Head of caudate nucleus (tissue), 42 donors: ENCODE measurements at places on chromosomes 7 and 10.

DNA sequence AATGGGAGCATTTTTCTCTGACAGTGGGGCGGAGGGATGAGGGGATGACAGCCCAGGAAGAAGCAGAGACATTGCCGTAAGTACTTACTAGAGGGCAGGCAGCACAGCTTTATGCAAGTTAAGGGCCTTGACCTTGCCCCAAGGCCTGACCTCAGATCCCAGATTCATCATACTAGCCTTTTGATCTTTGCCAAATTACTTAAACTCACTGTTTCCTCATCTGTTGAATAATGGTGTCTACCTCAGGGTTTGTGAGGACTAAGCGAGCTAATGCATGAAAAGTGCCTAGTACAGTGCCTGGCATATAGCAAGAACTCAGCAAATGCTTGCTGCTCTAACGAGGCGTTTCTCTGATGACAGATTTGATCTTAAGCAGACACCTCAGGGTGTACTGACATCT, 3.5 kb upstream of the SEMA4G start:
- no peak for DNase-seq

GRCh38 chr7:36966636-36967035, 242.3 kb upstream of the AOAH start:
- no peak for DNase-seq

DNA sequence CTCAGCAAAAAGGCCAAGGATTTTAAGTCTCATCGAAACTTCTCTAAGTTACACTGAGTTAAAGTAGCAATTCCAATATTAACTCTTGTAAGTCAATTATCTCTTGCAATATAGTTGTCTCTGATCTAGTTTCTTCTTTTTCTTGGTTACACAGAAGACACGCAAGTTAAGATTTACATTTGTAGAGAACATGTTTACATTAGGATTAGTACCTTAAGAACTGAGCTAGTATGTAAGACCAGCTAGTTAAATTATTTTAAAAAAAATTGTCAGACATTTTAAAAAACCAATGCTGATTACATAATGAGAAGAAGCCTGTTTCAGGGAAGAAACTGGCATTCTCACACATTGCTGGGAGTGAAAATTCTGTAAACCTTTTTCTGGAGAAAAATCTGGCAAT, 31.4 kb downstream of the FRA10AC1 start:
- DNase-seq: no peak

DNA sequence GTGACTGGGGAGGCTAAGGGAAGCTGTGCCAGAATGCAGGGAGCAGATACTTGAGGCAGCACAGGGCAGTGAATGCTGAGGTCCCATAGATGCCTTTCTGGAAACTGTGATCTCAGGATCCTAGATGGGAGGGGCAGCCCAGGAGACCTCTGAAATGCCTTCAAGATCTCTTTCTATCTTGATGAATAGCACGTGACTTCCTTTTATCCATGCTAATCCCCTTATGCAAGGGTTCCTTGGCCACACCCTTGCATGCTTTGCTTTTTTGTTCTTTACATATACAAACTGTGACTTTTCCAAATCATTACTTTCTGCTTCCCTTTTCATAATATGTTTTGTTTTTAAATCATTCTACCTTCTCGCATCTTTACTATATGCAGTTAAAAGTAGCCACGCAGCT, 14.7 kb downstream of the ATRNL1 start:
- DNase-seq: no peak

- DNase-seq: no peak
Measured at GRCh38 chr10:132776186-132776585, 9.8 kb downstream of the NKX6-2 start.

GRCh38 chr10:133219782-133220181, 10.2 kb upstream of the UTF1 start:
- no peak for DNase-seq

- DNase-seq: no peak
Measured at GRCh38 chr7:4552985-4553384, 129.1 kb upstream of the FOXK1 start.

DNA sequence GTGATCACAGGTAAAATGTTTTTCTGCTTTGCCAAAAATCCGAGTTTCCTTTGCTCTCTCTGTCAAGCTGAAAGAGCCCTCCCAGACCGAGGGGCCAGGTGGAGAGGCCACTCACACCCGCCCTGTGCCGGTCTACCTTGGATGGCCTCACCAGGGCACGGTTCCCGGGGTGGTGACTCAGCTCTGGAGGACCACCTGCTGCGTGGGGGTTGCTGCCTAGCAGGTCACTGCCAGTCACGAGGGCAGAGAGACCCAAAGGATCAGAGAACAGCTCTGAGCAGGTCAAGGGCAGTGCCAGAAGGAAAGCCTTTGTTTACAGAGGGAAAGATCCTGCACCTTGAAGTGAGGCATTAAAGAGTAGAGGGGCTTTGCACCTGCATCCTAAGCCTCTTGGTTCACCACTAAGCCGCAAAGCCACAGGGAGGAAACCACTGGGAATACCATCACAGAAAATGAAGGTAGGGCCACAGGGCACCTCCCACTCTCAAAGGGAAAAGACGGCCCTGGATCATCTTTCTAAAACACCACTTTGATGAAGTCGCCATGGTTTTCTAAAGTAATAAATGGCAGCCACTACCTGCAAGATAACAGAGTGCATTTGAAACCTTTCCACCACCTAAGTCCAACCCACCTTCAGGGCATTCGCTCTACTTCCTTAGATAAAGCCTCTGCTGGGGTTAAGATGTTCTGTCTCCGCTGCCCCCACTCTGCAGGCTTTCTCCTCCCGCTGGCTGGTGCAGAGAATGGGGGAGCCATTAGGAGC, 160.3 kb upstream of the KLF14 start:
- DNase-seq: no peak

GRCh38 chr7:120981888-120982615, 6.5 kb upstream of the CPED1 start:
- no peak for DNase-seq

GRCh38 chr10:51724038-51724437, 24.6 kb upstream of the CSTF2T start:
- no peak for DNase-seq

DNA sequence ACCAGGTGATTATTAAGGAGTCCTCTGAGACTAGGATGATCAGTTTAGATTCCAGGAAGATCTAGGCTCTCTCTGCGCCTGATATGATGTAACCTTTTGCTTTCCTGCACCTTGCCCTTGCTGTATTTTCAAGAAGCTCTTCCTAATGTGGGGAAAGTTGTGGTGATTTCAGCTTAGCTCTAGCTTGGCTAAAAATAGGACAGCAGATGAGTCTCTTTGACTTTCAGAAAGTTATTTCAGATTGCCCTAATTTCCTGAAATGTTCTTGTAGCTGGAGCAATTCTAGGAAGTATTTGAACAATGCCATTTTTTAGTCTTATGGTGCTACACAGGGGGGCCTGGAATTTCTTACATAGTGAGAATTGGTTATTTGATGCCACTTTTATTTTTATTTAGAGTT, 3.8 kb downstream of the LCOR start:
- DNase-seq: no peak

DNA sequence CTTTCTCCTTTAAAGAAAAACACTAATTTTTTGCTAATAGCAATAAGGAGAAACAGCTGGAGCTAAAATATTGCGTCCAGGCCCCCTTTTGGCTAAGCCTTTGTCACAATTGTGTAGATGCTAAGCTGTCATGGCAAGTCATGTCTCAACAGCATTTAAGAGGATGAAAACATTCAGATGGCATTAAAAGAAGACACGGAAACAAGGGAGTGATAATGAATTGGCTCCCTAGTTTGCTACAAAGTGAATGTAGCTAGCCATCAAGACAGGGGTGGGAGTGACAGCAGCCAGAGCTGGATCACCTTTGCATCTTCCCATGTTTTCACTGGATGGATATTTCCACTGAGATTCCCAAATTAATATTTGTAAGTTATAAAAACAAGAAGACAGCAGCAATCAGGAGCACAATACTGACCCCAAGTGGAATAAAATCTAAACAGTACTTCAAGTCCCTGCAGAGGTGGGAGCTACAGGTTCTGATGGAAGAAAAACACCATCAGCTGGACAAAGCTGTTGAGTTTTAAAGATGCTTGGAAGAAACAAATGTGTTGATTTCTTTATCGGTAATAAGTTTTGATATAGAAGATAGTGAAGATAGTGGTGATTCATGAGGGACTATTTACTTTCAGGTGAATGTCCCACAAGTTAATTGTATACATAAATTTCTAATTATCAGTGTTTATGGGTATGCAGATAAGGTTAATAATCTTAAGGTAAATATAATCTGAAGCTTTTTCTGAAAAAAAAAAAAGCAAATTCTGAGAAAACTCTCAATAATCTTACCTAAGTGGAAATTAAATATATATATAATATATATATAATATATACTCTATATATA, 129.4 kb downstream of the SLC16A9 start:
- no peak for DNase-seq

DNA sequence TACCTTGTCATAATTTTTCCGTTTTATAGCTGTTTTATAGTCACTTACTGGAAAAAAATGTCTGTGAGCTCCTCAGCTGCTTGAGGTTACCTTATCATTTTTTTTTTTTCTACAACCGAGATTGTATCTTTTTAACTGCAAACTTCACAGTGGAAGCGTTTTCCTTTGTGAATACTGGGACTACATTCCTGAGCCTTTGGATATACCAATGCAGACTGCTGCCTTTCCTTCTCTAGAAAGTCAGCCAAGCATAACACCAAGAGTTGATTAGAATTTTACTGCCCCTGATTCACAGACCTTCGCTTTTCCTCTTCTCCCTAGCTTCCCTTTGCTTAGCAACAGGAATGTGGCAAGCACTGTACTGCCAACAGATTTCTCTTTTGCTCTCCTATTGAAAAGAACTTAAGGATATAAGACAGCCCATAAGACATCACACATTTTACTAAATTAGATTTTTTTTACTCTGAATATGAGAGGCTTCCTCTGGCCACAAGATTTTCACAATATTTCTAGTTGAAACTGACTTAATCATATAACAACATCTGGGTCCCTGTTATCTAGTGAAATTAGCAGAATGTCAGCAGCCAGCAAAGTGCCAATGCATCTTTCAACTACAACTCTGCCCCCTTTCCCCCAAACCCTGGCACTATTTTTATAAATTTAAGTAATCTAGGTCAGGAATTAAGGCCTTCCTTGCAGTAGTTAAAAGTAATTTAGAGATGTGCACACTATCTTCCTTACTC, 170.6 kb downstream of the PRKG1 start:
- DNase-seq: no peak

- peak; percentile 62 for DNase-seq
Measured at GRCh38 chr10:97713826-97714400, 383 bp downstream of the MARVELD1 start.

GRCh38 chr7:100130608-100131453, 4.1 kb downstream of the MBLAC1 start:
- peak; percentile 73 for DNase-seq

DNA sequence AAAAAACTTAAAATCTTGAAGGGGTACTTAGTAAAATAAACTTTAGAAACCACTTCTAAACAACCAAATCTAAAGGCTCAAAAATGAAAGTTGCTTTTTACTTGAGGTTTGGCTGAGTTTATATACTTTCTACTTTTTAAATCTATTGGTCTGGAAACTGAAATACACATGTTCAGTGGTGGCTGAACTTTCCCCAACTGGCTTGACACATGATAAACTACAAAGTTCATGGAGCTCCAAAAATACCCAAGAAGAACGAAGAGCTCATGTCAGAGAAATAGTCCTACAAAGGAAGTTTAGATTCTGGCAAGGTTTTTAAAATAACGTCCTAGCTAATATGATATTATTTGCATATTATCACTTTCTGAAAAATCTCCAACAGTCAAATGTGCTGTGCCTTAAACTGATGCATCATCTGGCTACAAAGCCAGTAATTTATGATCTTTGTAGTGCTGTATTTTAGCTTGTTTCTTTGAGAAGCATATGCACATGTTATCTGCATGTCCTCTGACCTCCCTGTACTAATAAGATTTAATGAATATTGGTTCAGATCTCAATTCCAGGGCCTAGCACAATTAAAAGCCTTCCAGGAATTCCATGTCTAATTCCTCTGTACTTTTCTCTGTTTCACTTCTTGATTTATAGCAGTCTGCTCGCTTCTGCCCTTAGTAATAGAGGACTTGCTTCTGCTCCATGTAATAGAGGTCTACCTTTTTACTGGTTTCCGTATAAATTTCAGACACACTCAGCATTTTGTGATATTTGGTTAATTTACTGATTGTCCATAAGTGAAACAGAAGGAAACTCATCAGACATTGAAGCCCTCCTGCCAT, 28.2 kb downstream of the SEMA3C start:
- DNase-seq: no peak

DNA sequence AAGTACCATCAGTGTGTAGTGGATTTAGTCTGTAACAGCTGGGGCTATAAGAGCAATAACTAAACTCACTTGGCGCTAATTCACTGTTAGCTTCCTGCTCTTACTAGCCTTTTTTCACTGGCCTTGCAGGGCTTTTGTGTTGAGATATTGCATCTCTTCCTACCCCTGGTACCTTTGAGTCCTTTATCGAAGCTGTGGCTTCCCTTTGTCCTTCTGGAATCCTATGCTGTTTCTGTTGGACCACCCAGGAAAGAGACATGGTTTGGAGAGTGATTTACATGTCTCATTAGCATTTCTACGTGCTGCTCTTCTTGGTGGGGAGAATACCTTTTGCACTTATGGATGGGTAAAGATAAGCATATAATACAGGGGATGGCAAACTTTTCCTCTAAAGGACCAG, 103.8 kb downstream of the MLLT10 start:
- DNase-seq: no peak

DNA sequence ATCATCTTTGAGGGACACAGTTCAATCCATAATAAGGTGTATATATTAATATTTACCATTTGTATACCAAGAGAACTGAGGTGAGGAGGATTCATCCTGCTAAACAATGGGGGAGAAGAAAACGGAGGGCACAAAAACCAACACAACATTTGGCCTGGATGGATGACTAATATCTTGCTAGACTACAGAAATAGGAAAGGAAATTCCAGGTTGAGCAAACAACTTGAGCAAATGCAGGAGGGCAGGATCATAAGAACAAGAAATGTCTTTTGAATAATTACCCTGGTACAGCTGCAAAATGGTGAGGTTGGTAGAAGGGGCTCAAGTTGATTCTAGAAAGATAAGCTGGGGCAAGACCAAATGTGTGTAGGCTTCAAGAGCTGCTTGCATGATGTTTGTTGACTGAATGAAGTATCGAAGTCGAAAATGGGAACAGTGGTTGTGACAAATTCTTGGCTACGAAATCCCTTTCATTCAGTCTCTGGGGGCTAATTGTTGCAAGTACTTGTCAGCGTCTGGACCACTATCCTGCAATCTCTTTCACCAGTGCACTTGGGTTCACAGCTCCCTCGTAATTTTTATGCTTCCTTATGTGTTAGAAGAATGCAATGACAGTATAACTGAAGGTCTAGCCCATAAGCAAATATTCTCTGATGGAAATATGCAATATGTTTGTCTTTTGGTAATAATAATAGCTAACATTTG, 176.2 kb downstream of the PTEN start:
- DNase-seq: no peak

GRCh38 chr10:13852872-13853271, 266.1 kb downstream of the PRPF18 start:
- no peak for DNase-seq
